LNCaP clone FGC (cell line): ENCODE measurements at places on chromosomes 7 and 10.

- no peak for DNase-seq
These were observed 68.8 kb upstream of the RSU1 start for GRCh38 chr10:16886031-16886430.

DNA sequence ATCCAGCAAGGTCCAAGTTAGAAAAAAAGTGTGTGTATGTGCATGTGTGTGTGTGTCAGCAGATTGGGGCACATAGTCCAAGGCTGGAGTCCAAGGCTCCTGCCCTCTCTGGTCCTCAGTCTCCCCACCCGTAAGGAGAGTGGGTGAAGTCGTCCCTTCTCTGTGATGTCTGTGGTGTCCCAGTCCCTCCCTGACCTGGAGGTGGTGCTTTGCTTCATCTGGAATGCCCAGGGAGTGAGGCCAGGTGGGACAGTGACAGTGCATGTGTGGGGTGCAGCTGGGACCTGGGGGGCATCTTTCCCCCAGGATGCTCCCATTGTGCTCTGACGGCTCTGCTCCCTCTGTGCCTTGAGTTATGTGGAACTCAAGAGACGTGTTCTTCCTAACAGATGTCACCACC lies 18.0 kb downstream of the AQP1 start:
- DNase-seq, result no peak

GRCh38 chr10:61688551-61689308 lies 26.0 kb downstream of the CABCOCO1 start:
- DNase-seq, result no peak

DNA sequence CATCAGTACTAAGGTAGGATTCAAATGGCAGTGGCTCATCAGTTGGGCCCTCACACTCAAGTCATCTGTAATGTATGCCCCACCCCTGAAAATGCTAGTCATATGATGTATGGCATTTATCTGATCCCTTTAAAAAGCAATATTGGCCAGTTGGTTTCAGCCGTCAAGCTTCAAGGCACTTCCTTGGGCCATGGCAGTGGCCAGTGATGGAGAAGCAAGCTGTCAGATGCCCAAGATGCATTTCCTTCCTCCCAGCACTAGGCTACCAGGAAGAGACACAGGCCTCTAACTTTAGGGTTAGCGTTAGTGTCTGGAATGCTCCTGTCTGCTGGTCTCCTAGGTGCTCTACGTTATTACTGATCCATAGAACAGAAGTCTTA lies 64.1 kb downstream of the PIK3AP1 start:
- DNase-seq, result no peak

DNA sequence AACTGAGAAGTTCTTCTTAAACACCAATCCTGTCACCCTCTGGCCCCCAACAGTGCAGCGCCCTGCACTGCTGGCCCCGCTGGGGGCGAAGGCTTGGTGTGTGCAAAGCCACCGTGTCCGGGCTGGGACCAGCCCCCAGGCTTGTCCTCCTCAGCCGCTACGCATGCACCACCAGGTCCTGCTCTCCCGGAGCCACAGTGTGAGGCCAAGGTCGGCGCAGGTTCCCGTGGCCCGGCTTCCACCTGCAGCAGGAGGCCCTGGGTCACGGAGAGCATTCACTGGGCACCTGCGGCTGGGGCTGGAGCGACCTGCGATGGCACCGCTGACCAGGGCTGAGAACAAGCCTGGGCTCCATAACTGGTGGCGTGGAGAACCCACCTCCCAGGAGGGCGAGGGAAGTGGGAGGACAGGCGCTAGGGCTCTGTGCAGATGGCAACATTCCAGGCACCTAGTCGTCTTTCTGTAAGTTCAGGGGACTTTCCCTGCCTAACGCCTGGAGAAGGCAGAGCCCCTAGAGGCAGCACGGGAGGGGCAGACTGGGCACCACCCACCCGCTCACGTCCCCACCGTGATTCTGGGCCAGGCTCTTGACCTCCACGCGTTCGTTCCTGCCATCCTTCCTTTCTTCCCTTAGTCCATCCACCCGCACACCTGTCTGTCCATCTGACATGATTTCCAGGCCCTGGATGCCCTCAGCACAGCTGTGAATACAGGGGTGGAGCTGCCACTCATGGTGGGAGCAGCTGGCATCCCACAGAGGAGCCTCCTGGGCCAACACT lies 271.6 kb downstream of the ELFN1 start:
- DNase-seq, result no peak

- DNase-seq, result no peak
These were observed 24.8 kb downstream of the ZC3HAV1 start for GRCh38 chr7:139084709-139085108.

DNA sequence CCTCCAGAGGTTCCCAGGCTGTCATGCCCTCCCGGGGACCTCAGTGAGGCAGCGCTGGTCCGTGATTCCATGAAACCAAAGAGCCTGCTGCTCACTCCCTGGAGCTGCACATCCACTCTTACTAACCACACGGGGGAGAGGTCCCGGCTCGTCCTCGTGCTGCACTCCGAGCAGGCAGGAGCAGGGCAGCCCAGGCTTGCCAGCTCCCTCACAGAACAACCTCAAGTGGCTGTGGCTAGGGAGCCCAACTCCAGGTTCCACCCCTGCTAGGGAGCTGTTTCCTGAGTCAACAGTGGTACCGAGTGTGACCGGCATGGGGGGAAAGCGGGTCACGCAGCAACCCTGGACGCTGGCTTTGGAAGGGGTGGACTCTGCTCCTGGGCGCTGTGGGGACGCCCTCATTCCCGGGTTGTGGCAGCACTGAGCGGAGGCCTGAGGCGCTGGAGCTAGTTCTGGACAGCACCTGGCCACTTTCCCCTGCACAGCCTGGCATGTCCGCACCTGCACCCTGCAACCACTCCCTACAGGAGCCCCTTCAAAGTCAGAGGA lies 27.9 kb upstream of the PPP2R2D start:
- no peak for DNase-seq

GRCh38 chr10:57993302-57993701 lies 274.4 kb downstream of the IPMK start:
- no peak for DNase-seq

GRCh38 chr7:106655703-106656498 lies 5.1 kb downstream of the CCDC71L start:
- no peak for DNase-seq

- no peak for DNase-seq
These were observed 134.2 kb downstream of the ELFN1 start for GRCh38 chr7:1804310-1804709.
